ENCODE measurements at places on chromosomes 11 and 22.
A peak's percentile ranks its signal among the peaks of the same experiment; 100 is the strongest.

DNA sequence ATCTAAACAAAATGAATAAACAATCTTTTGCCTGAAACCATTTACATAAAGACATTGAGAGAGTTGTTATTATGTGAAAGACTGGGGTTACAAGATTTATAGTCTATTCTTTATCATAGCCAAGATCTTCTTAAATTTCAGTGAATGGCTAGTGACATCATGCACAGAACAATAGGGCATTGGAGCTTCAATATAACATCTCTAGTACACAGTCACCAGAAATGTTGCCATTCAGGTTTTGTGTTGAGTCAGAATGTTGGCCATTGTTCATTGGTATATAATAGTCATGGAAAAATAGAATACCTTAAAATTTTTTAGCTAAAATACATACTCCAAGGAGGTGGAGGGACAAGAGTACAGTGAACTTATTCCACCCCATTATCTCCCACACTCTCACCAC lies 44.3 kb downstream of the SLC5A12 start:
- DNase-seq, result no peak

DNA sequence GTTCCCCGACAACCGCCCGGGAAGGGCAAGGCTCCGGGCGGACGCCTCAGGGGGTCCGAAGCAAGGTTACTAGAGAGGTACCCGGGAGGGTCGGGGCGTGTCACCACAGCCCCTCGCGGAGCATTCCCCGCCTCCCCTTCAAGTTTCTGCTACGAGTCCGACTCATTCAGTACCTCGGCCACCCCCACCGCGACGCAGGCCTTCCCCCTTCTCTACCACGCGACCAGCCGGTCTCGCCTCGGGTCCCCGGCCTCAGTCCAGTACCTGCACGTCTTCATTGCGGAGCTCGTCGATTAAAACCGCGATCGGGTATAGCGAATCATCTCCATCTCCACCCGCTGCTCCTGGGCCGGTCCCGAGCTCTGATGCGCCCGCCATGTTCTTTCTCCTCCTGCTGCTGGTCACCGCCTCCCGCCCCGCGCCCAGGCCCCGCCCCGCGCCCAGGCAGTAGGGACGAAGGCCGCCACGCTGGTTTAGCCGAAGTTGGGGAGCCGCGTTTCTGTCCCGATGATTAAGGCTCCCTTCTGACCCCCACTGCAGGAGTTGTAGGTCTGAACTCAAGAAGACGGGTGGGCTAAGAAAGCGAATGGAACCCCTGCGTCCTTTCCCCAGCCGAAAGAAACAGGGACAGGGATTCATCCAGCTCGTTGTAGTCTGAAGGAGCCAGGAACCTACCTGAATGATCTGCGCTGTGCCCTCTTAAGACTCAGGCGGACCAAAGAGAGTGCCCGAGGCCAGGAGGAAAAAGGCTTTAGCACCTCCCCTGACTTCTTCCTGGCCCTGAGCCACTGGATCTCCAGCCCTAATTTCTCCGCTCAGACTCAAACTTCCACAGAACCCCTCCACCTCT lies at the start of gene PPP2R1B:
TSS of gene PPP2R1B (minus strand) at position 406 of the 850 bp plus-strand sequence. CDS start at position 378, 28 bp downstream.
- DNase-seq, result no peak

DNA sequence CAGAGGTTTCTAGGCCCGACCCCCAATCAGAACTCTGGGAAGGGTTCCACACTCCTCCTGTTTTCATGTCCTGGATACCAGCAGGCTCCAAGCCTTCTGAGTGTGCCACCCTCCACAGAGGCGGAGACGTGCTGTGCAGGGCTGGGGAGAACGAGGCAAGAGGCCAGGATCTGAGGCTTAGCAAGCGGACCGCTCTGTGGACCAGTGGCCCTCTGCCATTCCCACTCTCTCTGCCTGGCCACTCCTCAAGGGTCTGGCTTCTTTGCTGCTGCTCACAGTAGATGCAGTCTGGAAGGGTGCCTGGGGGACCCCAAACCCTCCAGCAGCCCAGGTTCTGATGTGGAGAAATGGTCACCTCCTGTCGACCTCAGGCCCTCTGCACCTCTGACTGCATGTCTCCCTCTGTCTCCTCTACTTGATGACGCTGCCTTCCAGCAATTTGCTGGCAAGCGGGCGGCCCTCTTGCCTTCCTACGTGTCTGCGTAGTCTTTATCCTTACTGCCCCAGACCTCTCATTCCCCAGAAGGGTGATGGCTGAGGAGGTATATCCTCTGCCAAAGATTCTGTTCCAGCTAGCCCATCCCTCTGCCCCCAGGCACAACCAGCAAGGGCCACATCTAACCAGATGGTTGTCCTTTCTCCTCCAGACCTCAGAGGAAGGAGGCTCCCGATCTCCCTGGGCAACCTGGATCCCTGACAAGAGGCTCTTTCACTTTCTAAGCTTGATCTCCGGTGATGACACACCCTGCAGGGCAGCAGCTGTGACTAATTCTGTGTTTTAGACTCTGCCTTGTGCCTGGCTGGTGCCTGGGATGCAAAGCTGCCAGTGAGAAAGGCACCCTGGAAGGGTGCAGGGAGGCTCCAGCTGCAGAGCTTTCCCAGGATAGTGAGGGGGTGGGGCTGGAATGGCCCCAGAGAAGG lies 87.3 kb downstream of the NAT10 start:
- DNase-seq, result no peak

GRCh38 chr22:29150701-29151100 lies 55.0 kb upstream of the EMID1 start:
- DNase-seq, result no peak

- no peak for DNase-seq
These were observed 59.0 kb downstream of the SOX6 start for GRCh38 chr11:16297332-16297731.

- no peak for DNase-seq
These were observed 176.2 kb upstream of the FAT3 start for GRCh38 chr11:92048415-92048814.

- DNase-seq, result peak; percentile 31
These were observed 753 bp downstream of the STX3 start for GRCh38 chr11:59755701-59756557.

DNA sequence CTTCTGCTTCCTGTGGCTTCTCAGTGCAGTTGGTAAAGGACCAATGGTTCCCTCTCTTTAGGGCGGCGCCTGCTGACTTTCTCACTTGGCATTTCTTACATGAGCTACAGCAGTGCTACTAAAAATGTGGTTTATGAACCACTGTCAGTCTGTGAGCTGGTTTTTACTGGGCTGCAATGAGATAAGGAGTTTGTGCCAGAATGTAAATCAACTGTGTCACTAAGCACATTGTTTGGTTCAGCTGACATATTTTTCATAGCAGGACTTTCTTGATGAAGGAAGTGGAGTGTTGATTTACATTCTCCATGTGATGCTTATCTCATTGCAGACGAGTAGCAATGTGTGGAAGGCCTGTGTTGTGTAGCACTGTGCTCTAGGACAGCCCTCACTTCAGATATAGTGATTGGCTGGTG lies 463.3 kb downstream of the SOX6 start:
- DNase-seq, result no peak

GRCh38 chr11:104925850-104926249 lies 27.6 kb upstream of the CASP12 start:
- DNase-seq, result no peak

- DNase-seq, result no peak
These were observed 953 bp upstream of the PACS1 start for GRCh38 chr11:66068923-66069714.

GRCh38 chr22:38843201-38843656 lies 599 bp downstream of the NPTXR start:
- DNase-seq, result peak; percentile 62

DNA sequence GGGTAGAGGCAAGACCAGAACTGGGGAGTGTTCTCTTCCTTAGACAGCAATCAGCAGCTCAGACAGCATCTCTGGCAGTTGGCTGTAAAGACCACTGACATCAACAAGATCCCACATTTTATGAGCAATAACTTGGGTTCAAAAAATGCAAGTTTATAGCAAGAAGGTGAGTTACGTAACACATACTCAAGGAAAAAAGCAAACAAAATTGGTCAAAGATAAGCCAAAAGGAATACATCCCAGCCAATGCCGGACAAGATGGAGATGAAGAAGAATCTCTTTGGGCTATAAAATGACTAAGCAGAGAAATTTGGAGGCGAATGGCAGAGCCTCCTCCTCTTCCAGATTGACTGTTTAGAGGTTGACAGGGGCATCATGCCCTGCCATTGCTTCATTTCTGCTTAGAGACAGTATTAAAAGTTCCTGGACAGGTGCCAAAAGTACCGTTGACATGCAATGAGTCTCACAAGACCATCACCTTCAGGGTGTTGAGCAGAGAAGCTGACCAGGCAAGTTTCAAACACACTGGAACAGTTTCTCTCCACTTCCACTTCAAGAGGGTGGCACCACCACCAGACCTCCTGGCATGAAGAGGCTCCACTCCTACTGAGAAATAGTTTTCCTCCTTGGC lies 55.9 kb downstream of the ENDOD1 start:
- no peak for DNase-seq

DNA sequence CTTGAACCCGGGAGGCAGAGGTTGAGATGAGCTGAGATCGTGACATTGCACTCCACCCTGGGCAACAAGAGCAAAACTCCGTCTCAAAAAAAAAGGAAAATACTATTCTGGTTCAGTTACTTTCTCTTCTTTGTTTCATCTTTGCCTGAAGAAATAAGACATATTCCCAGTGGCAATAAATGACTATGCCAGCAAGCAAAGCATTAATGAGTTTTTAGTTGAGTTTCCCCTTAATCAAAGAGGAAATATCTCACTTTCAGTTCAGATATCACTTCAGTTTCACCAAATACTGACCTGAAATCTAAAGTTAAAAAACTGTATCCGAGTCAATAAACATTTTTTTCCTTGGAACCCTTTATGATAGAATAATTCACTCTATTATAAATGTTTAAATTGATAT lies 10.4 kb downstream of the PISD start:
- DNase-seq, result no peak

GRCh38 chr22:35054064-35054463 lies 11.9 kb upstream of the ISX start:
- no peak for DNase-seq

DNA sequence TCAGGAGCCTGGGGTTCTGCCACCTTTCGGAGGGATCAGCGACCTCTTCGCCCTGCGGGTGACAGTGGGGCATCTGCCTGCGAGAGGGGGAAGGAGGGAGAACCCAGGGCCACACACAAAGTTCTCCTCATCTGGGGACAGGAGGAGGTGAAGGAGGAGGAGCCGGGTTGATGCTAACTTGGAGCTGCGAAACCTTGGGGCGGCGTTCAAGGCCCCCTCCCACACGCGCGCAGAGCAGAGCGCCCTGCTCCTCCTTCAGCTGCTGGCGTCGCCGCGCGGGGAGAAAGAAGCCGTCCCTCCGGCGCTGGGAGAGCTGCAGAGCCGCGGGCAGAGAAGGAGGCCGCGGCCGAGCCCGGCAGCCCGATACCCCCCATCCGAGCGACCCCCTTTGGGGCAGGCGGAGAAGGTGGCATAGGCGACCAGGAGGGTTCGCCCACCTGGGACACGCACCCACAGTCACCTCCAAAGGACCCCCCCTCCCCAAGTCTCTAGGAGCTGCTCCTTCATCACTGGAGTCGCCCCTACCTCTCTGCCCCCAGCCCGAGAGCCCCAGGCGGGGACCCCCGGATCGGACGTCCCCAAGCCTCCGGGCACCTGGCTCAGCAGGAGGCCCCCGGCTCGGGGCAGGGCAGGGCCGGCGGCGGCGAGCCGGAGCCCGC lies at the start of gene RASD2:
TSS of gene RASD2 (plus strand) at position 237 of the 659 bp plus-strand sequence. CDS start 5,979 bp downstream, outside the sequence.
- no peak for DNase-seq

DNA sequence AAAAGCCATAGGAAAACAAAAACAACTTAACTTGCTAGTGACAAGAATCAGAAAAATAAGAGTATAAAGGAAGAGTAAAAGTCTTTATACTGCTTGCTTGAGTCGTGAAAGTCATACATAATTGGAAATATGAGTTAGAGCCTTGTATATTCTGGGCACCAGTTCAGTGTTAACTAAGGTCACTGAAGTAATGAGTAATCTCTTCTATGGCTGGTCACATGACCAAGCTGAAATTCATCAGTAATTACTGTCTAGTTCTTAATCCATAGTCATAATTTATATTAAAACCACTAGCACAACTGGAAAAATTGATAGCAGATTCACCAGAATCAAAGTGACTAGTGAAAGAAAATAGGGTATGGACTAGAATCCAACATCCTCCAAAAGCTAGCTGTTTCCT lies 84.4 kb upstream of the SLC5A12 start:
- DNase-seq, result no peak

DNA sequence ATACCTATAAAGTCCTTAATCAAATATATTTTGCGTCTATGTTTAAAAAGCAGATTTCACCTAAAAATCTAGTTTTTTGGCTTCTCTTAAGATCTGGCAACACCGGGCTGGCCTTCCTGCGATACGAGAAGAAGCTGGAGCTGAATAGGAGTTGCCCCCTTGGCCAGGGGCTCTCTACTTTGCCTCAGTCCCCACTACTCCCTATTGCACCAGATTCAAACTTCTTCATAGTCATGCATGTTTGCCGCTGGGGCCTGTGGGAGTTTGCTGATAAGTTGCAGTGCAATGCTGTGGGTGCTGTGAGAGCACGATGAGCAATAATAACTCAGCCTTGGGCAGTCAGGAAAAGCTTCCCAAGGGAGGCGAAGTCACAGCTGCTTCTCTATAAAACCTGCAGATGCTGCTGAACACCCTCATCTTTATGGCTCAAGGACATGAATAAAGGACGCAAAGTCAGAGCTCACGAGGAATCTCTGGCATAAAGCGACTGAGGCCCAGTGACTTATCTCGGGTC lies 15.2 kb upstream of the EIF3D start:
- DNase-seq, result no peak

DNA sequence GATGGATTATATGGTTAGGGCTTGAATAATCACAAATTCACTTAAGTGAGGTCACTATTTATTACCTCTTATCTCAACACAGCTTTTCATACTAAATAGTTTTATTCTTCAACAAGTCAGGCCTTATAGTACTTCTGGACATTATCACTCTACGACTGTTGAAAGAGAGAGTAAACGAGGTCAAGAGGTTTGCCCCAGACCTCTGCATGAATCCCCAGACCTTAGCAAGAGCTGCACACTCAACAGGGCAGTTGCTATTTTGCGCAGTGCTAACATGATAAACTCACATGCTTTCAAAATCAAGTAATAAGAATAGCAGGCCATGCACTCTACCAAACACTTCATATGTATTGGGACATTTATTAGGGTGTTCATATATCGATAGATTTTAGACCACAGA lies 60.5 kb downstream of the DDI1 start:
- DNase-seq, result no peak

DNA sequence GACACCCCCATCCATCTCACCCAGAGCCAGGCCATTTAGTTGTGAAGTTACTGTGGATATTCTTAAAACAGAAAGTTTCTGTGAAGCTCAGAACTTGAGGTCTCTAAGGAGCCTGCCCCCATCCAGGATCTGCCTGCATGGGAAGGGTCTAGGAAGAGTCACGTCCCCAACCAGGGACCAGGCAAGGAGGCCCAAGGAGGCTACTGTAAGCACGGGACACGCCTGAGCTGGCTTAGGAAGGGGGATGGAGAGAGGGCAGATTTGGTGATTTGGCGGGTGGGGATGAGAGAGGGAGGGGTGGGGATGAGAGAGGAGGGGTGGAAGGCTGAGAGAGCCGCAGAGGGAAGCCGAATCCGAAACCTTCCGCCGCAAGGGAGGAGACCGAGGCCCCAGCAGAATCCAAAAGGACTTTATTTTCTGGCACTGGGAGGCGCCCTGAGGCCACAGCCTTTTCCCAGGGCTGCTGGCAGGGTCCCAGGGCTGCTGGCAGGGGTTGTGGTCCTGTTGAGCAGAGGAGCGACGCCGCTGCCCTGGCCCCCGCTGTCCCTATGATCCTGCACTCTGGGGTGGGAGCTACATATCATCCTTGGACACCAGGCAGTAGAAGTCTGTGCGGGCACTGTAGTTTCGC lies 9.4 kb downstream of the SIGIRR start:
- no peak for DNase-seq
